ENCODE measurements at places on chromosomes 2 and 18.

GRCh38 chr2:239937866-239938640 lies 87.1 kb downstream of the NDUFA10 start:
- DNase-seq = no peak

- DNase-seq = no peak
Observed at GRCh38 chr2:10831400-10831985, 18.9 kb upstream of the PDIA6 start.

- peak; percentile 57 for DNase-seq
Observed at GRCh38 chr2:74457549-74458131, 598 bp upstream of the WBP1 start.

GRCh38 chr2:206990360-206990759 lies 51.0 kb downstream of the CPO start:
- DNase-seq = no peak

DNA sequence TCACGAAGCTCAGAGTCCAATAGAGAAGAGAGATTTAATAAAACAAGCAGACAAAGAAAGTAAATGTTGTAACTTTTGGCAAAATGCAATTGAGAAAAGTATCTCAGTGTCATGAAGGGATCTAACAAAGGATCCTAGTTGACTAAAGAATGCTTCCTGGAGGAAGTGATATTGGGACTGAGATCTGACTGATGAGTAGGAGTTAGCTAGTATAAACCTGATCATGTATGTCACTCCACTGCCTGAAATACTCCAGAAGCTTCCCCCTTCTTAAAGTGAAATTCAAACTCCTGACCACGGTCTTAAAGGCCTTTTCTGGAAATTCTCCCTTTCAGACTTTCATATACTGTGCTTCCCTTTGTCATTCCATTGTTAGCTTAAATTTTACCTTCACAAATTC lies 1102.4 kb upstream of the ZEB2 start:
- DNase-seq = no peak

DNA sequence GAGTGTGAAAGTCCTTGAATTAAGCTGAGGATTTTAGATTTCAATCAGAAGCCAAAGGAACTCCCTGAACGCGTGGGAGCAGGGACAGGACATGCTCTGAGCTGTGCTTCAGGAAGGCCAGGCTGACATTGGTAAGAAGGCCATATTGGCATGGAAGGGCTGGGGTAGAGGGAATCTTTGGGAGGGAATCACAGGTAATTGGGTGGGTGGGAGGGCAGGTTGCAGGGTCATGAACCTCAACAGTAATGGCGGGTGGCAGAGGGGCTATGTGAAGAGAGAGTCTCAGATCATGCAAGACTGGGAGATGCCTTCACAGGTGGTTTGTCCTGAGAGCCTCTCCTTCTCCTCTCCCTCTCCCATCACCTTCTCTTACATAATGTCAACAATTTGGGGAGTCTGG lies 18.6 kb upstream of the CELF4 start:
- DNase-seq = no peak

- no peak for DNase-seq
Observed at GRCh38 chr2:7604456-7604855, 687.2 kb downstream of the RNF144A start.

- DNase-seq = peak; percentile 24
Observed at GRCh38 chr2:208983486-208983885, 440.4 kb upstream of the MAP2 start.

DNA sequence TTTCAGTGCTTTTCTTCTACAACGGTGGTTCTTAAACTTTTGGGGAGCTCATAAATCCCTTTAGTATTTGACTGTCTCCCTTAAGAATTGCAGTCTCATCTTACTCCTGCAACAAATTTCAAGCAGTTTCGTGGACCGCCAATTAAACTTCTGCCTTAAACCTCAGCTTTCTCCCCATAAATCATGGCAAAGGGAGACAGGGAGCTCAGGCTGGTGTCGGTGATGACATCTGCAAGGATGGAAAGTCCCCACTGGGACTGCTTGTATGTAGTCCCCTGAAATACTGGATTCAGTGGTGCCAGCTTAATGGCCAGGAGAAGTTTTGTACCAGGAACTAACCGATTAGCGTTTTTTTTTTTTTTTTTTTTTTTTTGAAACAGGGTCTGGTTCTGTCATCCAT lies 148.7 kb upstream of the ITGA6 start:
- DNase-seq = no peak

GRCh38 chr2:122960759-122961641 lies 1064.1 kb upstream of the CNTNAP5 start:
- peak; percentile 84 for DNase-seq

DNA sequence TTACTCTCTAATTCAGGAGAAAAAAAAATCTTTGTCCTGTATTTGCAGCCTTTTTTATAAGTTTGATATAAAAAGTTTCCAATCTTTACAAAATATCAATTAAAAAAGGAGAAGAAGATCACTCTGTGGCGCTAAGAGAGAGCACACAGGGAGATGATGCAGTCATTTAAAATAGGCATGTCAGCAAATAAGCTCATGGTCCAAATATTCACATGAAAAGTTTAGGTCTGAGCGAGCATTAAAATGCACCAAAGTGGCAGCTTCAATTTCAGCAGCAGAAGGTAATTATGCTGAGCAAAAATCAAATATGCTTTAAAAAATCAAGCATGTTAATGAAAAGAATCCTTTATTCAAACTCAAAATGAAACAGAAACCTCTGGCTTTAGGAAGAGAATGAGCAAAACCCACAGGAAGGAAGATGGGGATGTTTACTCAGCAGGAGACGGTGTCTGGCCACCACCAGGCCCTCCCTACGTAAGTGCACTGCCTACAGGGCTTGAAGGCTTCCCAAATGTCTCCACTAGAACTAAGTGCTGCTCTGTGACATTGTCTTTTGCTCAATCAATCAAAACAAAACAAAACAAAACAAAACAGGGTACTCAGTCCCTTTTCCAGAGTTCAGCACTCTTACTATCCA lies 120.4 kb downstream of the L3MBTL4 start:
- no peak for DNase-seq

DNA sequence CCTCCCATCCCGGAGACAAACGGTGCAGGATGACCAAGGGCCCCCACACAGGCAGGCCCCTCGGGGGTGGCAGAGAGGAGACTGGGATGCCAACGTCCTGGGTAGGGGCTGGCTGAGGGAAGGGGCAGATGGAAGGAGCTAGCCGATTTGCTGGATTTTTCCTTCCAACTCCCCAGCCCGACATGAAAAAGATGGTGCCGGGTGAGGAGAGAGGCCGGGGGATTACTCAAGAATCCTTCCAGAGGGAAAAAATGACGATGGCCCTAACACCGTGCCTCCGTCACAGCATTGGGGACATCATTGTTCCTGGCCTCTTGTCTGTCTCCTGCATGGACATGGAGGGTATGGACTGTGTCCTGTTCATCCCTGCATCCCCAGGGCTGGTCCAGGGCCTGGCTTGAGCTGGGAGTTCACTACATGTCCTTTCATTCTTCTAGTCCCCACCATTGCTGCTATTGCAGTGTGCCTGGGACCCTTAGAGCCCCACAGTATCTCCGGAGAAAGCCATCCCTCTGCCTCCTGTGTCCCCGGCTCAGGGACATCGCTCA lies 217.7 kb downstream of the TNS1 start:
- no peak for DNase-seq

GRCh38 chr2:102839668-102840388 lies 78.0 kb downstream of the TMEM182 start:
- peak; percentile 44 for DNase-seq

DNA sequence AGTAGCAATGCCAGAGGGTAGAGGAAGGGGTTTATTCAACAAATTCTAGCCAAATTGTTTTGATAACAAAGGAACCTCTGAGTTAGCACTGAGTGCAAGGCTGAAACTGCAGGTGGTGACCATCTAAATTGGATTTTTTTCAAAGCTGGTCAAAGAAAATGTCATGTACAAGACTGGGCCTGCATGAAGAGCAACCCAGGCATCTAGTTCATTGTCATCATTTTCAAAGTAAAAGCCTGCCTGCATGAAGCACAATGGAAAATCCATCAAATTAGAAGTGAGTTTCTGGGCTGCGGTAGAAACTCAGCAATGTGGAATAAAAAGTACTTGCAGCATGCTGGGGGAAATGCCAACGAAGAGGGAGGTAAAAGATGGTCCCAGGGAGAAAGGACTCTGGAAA lies 80.8 kb upstream of the PPP1CB start:
- peak; percentile 39 for DNase-seq

DNA sequence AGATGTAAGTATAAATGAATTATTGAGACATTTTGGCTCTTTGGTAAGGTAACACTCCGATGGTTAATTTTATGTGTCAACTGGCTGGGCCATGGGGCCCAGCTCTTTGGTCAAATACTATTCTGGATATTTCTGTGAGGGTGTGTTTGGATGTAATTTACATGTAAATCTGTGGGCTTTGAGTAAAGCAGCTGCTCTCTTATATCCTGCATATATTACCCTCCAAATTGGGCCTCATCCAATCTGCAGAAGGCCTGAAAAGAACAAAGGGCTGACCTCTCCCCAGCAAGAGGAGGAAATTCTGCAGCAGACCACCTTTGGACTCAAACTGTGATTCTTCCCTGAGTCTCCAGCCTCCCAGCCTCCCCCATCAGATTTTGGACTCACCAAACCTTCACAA lies 464.1 kb downstream of the PLCL1 start:
- no peak for DNase-seq

GRCh38 chr2:141957321-141957720 lies 173.5 kb downstream of the LRP1B start:
- DNase-seq = peak; percentile 7

DNA sequence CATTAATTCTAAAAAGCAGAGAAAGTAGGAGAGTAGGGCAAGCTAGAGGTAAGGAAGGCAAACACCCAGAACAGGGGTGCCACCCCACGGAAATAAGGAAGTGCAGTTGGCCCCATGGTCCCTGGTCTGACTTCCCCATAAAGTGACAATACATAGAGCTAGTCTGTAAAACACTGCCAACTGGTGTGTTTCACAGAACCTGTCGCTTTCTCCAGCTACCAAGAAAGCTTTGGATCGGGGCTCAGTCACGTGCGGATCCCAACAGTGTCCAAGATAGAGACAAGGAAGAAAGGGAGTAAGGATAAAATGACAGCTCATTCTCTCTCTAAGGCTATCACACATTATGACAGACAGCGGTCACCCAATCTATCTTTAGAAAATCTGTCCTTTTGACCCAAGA lies 36.4 kb downstream of the TBC1D8 start:
- DNase-seq = no peak

DNA sequence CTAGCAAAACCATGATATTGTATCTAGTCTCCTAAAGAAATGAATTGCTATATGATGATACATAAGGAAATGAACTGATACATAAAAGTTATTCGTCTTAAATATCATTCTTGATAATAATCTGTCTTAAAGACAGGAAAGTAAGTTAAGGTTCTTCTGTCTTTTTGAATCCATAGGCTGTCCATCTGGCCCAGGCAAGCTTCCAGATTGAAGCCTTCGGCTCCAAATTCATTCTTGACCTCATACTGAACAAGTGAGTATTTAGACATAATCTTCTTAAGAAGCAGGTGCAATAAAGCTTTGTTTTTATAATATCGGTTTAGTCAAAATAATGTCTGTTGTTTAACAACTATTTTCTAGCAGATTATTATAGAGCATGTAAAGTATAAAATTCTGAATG lies 37.7 kb downstream of the ADAM23 start:
- DNase-seq = no peak

DNA sequence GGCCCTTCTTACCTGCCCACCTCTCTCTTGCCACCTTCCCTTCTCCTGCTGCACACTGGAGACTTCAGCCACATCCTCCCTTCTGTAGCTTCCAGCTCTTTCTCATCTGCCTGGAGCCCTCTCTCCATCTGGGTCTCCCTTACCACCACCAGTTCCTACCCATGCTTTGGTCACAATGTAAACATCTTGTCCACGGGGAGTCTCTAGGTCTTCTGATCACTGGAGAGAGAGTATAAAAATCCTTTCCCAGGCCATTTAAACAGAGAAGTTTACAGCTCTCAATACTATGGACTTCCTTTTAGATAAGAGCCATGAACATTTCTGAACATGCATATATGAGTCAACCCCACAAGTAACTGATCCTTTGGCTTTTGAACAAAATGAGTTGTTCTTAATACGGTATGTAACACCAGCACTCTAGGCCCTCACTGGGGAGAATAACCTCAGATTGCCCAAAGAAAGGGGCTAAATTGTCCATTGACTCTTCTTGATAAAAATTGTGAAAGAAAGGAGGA lies 5.8 kb downstream of the ARHGAP25 start:
- DNase-seq = peak; percentile 62

DNA sequence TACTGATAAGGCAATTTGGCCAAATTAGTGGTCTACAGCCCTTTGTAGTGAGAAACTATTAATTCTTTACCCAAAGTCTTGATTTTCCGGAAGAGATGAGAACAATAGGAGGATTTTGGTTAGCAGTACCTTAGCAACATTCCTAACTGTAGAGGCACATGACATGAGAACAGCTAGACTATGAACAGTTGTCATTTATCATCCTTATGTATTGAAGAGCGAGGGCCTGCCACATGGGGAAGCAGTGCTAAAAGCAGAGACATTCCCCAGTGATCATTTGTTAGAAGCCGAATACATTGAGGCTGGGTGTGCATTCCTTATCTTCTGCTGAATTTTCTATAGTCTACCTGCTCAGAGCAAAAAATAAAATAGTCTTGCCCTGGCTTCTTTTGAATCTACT lies 65.2 kb downstream of the RBBP8 start:
- DNase-seq = no peak

GRCh38 chr18:46190667-46191066 lies 86.5 kb downstream of the HAUS1 start:
- no peak for DNase-seq

DNA sequence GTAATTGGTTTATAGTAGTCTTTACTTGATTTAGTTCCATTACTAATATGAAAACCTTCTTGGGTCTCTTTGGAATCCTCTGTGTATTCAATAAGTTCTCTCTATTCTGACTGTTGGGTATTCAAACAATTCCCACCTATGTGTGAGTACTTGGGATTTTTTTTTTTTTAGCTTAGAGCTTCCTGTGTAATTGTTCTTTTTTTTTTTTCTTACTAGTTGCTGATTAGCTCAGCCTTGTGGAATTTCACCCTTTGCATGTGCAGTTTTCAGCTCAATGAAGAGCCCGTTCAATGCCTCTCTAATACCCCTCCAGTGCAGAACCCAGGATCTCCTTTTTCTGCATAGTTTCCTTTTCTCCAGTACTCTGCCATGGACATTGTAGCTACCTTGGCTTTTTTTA lies 339.1 kb upstream of the GALNT5 start:
- peak; percentile 40 for DNase-seq

- DNase-seq = no peak
Observed at GRCh38 chr18:74229005-74229404, 62.8 kb downstream of the CYB5A start.
